ENCODE measurements at places on chromosomes 7 and 10. TPM values are rescaled to one million over a fixed set of nuclear protein-coding genes. Genes with fewer than 3 reads are reported as not detected.
A peak's percentile ranks its signal among the peaks of the same experiment; 100 is the strongest.

The WIPF3 gene
- not detected for total RNA-seq

DNA sequence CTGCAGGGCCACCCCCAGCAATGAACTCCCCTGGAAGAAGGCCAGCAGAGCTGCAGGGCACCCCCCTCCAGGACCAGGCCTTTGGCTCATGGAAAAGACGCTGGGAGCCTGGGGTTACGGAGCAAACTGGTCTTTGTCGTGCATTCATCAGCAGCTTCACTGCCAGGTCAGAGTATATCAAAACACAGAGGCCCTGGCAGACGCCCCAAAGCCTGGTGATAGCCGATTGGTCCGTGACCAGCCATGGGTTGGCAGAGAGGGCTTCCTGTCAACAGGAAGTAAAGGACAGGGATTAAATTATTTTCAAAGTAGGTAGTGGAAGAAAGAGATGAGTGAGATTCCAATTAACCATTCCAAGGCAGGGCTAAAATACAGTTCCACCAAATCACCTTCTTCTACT is 9.0 kb downstream of the PRKAG2 start:
- no peak for DNase-seq

The WDR91 gene
- 11.0 TPM for total RNA-seq

The C10orf71 gene
- not detected for total RNA-seq

DNA sequence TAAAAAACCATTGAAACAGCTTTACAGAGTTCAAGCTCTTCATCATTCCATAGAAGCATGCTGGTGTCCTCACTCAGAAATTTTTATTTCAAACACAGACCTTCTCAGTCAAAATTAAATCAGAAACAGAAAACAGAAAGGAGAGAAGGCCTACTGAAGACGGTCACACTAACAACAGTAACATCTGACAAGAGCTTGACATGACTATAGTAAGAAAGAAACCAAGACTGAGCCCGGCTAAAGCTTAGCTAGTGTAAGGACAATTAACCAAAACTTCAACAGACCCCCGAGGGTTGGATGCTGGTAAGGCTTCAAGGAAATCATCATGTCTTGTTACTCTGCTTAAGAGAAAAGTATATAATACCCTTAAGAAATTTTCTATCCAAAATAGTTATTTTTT is 38.6 kb downstream of the MTPN start:
- DNase-seq: no peak

- DNase-seq: no peak
Measured at GRCh38 chr7:17882685-17883084, 57.6 kb downstream of the SNX13 start.

- DNase-seq: no peak
Measured at GRCh38 chr10:104246976-104247375, 7.7 kb upstream of the GSTO1 start.

- no peak for DNase-seq
Measured at GRCh38 chr7:84336303-84336702, 141.7 kb upstream of the SEMA3A start.

DNA sequence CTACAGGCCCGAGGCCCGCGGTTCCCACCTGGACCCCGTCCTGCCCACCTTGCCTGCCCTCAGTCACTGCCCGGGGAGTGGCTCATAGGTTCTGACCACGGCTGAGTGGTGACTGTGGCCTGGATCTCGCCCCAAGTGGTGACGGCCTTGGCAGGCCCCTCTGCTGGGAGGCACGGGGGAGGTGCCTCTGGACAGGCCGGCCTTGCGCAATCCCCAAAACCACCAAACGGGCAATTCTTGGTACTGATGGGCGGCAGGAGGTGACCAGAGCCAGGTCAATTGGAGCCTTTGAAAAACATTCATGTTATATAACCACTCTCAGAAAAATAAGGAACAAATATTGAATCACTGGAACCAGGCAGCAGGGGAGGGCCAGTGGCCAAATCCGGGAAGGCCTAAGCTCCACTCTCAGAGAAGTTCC is 83.4 kb downstream of the PRKAG2 start:
- no peak for DNase-seq

DNA sequence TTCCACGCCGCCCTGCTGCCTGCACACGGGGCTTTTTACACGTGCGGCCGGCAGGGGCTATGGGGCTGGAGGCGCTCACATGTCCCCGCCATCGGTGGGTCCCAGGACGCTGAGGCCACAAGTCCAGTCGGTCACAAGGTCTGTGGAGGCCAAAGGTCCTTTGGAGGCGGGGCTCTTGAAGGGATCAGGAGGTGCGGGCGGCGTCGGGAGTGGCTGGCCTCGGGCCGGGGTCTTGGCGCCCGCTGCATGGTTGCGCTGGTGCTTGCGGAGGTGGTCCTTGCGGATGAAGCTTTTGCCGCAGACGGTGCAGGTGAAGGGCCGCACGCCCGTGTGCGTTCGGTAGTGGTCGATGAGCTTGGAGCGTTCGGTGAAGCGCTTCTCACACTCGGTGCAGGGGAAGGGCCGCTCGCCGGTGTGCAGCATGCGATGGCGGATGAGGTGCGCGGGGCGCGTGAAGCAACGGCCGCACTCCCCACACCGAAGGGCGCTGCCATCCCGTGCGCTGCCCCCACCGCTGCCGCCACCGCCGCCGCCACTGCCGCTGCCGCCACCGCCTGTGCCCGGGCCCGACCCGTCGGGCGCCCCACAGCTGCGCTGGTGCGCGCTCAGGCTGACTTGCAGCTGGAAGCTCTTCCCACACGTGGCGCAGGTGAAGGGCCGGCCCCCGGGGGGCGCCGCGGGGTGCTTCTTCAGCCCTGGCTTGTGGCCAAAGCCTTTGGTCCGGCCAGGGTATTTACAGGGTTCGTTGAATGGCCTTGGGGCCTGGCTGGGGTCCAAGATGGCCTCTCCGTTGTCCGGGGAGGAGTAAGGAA is 13.7 kb upstream of the ZNF777 start:
- DNase-seq: no peak

The SFTPD gene
- total RNA-seq: not detected

The CROT gene
- 13.4 TPM for total RNA-seq

The ZMIZ1 gene
- total RNA-seq: 13.5 TPM

The DPY19L1 gene
- 29.4 TPM for total RNA-seq

DNA sequence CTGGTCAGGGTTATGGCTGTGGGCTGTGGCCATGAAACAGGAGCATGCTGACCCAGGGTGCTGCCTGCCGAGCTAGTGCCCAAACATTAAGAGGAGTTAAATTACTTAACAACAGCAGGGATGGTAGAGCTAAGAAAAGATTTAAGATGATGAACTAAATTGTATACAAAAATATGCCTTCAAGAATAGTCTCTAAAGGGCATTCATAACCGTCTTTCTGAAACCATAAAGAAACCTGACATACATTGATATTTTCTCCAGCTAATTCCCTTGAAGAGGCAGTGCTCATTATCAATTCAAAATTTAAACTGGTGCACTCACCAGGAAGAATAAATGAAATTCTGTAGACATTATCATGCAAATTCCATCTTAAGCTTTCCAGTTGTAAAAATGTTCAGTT is 265.8 kb upstream of the TAC1 start:
- DNase-seq: no peak

DNA sequence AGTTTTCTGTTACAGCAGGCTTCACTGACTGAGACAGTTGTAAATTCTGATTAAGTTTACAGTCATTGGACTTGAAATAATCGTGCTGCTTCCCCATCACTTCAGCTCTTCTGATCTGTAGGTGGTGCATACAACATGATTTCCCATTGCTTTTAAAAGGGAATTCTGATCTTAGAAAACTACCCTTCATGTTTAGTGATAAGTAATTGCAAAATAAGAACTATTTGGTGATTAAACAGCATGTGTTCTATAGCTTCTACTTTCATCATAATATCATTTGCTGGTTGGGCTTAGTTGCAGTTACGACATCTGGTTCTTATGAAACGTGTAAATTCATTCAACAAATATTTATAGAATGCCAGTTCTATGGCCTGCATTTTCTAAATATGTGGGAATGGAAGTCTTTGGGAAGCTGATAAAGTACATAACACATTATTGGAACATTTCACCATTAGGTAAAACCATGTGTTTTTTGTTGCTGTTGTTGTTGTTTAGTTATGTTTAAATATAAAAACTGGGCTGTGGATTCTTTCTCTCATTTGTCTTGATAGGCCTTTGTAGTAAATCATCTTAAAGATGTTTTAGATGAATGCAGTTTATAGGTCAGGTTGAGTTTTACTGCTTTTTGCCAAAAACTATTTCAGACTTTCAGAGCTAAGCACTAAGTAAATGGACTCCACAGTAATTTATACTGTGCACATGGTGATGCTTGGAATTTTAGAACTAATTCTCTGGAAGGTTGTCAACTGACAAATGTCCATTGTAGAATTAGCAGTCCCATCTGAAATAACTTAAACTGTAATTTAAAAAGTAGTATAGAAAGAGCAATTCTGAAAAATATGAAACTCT is 13.1 kb downstream of the GNAI1 start:
- DNase-seq: no peak

DNA sequence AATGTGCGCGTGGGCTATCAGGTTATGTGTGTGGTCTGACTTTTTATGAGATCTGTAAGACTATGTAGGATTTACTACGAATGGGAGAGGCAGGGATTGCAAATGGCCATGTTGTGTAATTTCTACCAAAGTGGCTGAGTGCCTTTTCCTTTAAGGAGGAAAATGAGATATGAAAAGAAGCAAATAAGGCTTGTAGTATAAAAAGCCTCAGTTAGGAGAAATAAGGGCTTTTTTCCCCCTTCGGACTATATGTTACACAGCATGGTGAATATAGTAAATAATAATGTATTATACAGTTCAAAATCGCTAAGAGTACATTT is 447 bp upstream of the GPAM start:
- DNase-seq: no peak

DNA sequence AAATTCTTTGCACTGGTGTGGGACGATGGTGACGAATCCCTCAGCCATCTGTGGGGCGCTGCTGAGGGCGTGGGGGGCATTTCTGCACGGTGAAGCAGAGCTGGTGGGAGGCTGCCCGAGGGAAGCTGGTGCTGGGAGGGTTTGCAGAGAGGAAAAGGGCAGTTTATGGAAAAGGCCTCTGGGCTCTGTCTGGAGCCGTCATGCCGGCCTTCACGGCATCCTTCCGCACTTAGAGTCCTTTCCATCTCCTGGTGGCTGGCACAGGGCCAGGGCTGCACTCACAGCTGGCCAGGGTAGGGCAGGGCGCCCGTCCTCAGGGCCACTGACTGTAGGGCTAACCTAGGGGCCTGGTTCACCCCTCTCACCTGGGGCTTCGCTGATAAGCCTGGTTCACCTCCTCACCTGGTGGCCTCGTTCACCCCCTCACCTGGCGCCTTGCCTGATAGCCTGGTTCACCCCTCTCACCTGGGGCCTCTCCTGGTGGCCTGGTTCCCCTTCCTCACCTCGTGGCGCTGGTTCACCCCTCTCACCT is 598 bp upstream of the AMZ1 start:
- peak; percentile 55 for DNase-seq

GRCh38 chr10:77186936-77187335 is 450.7 kb downstream of the KCNMA1 start:
- DNase-seq: no peak

- DNase-seq: no peak
Measured at GRCh38 chr10:44422153-44422552, 37.3 kb upstream of the CXCL12 start.

GRCh38 chr7:22631730-22632129 is 95.3 kb upstream of the IL6 start:
- DNase-seq: no peak

The RARRES2 gene
- not detected for total RNA-seq

GRCh38 chr7:121078701-121079227 is 90.3 kb downstream of the CPED1 start:
- no peak for DNase-seq

The EVX1 gene
- total RNA-seq: not detected

- DNase-seq: no peak
Measured at GRCh38 chr7:95798401-95798930, 26.1 kb downstream of the DYNC1I1 start.

The ACHE gene
- total RNA-seq: 0.16 TPM

- DNase-seq: no peak
Measured at GRCh38 chr10:24153537-24153936, 55.4 kb upstream of the KIAA1217 start.

DNA sequence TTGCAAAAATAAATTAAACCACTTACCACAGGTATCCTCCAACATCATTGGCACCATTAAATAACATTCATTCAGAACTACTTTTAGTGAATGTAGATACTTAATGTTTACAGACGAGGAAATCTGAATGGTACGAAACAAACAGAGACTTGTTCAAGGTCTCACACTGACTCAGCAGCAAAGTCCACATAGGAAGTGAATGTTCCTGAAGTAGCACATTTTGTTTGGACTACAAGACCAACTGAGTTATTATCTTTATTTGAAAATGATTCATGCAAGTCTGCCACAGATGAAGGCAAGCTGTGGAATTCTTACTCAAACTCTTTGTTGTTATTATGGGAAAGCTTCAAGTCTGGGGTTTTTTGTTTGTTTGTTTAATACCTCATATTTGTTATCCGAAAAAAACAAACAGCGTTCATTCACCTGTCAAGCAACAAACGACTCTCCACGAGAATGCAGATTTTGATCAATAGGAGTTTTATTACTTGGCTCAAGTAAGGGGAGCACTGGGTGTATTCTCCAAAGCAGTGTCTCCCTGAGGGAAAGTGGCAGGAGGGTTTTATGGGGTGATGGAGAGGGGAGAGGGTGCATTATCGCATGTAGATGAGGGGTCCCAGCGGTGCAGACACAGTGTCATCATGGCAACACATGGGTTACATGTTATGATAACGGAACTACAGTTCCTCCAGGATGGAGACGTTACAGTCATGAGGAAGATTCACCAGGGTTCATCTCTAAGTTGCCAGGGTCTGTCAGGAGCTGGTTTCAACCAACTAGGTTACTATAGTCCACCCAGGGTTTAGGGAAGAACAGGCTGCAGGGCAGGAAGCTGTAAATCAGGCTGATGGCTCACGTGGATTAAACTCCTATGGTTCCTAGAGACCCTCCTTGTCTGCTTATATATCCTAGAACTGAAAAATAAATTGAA is 147.7 kb upstream of the AKR1E2 start:
- peak; percentile 79 for DNase-seq

DNA sequence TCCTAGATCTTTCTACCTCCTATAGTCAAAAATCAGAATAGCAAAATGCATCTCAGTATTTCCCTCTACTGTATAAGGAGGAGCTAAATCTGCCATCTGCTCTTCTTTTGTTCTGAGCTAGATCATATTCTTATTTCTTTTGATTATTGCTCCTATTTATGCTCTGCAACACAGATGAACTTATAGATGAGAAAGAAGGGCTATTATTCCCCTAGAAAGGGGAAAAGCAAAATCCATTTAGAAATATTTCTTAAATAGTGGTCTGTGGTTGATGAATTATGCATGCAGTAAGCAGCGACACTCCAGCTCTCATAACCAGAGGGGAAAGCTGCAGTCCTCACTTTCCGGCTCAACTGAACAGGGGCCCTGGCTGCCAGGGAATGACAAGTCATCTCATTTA is 207.3 kb upstream of the SORCS1 start:
- DNase-seq: no peak

DNA sequence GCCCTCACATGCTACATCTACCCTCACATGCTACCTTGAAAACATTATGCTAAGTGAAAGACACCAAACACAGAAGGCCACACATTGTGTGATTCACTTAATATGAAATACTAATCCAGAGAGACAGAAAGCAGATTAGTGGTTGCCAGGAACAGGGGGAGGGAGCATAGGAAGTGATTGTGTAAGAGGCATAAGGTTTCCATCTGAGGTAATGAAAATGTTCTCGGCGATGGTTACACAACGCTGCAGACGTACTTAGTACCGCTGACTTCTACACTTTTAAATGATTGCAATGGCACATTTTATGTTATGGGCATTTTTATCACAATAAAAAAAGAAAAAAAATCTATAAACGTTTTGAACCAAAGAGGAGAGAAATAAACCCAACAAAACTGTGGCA is 742.3 kb downstream of the TYW1 start:
- no peak for DNase-seq

GRCh38 chr7:152435384-152436110 is at the start of gene KMT2C:
KMT2C (minus strand) TSS chr7:152436003; CDS start chr7:152435786, 217 bp downstream.
- peak; percentile 65 for DNase-seq

- no peak for DNase-seq
Measured at GRCh38 chr10:105509517-105509916, 868.4 kb downstream of the SORCS3 start.

All from SJSA1 (cell line).